Smooth muscle cell of the umbilical artery (primary cell): ENCODE measurements at places on chromosomes 1 and 21. TPM values are rescaled to one million over a fixed set of nuclear protein-coding genes. Genes with fewer than 3 reads are reported as not detected.

Gene DYNLT5
- 0.14 and 0.30 TPM in 2 replicates for total RNA-seq

Gene ATP1A4
- total RNA-seq, result not detected in 2 replicates

Gene IL10
- total RNA-seq, result not detected in 2 replicates

Gene AGO1
- 11.9 and 26.8 TPM in 2 replicates for total RNA-seq

Gene AMY1A
- total RNA-seq, result not detected in 2 replicates

Gene GPR153
- 7.1 and 7.5 TPM in 2 replicates for total RNA-seq

Gene SEMA6C
- 0.89 and 1.7 TPM in 2 replicates for total RNA-seq

Gene TMOD4
- not detected in 2 replicates for total RNA-seq

Gene USP24
- 32.7 and 49.3 TPM in 2 replicates for total RNA-seq

Gene PRUNE1
- 5.0 and 8.0 TPM in 2 replicates for total RNA-seq

Gene HTR6
- total RNA-seq, result not detected in 2 replicates

Gene SELENBP1
- total RNA-seq, result 11.2 and 14.6 TPM in 2 replicates

Gene TDRD5
- total RNA-seq, result not detected in 2 replicates

Gene PAPPA2
- total RNA-seq, result 13.6 and 15.4 TPM in 2 replicates

Gene LCE1A
- not detected in 2 replicates for total RNA-seq

Gene KRTAP21-1
- total RNA-seq, result not detected in 2 replicates

Gene HTR1D
- 0.05 TPM in 1 of 2 replicates, not detected in the other for total RNA-seq

Gene IVNS1ABP
- 97.5 and 122 TPM in 2 replicates for total RNA-seq

Gene CTH
- 8.5 and 15.1 TPM in 2 replicates for total RNA-seq

Gene PCAT6
- 0.78 and 0.89 TPM in 2 replicates for total RNA-seq

Gene LEFTY1
- not detected in 2 replicates for total RNA-seq
